NCI-H1417 treated with DMSO at 0.1 percent for 48 hours (cell line): ENCODE measurements at places on chromosomes 16 and 17.
A peak's percentile ranks its signal among the peaks of the same experiment; 100 is the strongest.

DNA sequence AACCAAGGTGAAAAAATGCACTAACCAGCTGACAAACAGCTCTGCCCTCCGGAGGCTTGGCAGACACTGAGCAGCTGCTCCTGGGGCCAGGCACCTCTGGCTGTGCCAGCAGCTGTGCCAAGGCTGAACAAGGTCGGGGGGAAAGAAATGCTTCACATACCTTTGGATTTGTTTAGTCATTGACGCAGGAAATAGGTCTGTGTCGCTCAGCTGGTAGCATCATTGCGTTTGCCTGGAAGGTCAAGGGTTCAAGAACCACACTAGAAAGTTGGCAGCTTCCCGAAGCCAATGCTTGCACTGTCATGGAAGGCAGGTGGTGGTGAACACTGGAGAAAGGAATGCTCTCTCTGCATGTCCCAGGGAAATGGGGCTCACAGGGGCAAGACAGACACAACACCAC is 63.5 kb downstream of the PCTP start:
- no peak for DNase-seq

GRCh38 chr17:74466111-74466827 is at the start of gene CD300A:
TSS of gene CD300A (plus strand) at chr17:74466634. CDS start at chr17:74466704, 70 bp downstream.
- no peak for DNase-seq

DNA sequence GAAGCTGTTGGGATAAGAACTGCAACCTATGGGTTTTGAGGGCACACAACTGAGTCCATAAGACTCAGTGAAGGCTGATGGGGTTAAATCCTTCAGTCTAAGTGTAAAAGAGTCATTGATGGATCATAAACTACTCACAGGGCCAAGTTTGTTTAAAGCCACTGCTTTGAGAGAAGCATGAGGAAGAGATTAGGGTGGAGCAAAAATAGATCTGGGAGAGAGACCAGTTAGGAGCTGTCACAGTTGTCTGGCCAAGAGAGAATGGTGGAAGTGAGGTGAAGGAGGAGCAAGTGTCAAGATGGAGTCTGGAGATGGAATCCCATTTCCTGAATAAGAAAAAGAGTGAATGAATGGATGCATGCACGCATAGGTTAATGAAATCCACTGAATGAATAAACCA is 379.1 kb upstream of the CDH11 start:
- DNase-seq: no peak

GRCh38 chr16:86353148-86353547 is 157.2 kb upstream of the FOXF1 start:
- DNase-seq: no peak

DNA sequence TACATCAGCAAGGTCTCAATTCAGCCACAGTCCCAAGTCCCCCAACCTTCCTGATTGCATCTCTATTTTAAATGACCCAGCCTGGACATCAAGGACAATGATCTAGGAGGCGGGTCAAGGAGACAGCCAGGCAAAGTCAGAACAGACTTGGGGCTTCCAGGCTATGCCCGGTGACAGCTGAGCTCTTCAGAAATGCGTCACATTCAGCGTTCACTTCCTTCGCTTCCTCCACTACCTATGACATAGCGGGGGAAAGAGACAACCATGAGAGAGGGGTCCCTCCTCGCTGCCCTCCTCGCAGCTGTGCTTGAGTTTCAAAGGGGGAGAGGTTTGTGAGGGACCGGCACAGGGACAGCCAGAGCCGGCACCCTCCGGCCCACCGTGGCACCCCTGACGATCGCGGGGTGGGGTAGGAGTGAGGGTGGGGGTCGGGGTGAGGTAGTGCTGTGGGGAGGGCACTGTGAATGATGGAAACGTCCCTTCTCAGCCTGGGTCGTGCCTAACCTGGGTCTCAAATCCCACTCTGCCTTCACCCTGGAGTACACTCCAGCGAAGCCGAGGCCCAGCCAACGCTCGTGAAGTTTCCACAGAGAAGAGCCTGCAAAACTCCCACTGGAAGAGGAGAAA is 12.3 kb upstream of the LGALS3BP start:
- DNase-seq: no peak

DNA sequence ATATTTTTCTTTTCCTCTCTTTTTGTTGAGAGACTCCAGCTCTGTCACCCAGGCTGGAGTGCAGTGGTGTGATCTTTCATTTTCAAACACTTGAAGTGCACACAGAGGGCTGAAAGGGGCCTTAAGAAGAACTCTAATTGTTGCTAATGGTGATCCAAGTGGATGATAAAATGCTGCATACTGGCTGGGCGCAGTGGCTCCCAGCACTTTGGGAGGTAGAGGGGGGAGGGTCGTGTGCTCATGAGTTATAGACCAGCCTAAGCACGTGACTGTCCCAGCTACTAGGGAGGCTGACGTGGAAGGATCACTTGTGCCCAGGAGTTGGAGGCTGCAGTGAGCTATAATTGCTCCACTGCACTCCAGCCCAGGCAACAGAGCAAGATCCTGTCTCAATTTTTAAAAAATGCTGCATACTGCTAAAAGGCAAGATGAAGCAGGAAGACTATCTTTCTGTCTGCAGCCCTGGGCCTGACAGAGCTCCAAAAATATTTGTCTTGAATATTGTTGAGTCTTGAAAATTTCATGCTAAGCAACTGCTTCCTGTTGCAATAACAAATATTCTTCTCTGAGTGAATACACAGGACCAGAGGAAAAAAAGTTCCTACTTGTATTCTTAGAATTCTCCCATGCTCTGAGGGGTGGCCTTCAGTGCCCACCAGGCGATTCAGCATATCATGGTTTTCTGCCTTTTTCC is 63.7 kb upstream of the AKTIP start:
- no peak for DNase-seq

GRCh38 chr17:34726536-34727384 is 147.4 kb downstream of the TMEM132E start:
- DNase-seq: no peak

DNA sequence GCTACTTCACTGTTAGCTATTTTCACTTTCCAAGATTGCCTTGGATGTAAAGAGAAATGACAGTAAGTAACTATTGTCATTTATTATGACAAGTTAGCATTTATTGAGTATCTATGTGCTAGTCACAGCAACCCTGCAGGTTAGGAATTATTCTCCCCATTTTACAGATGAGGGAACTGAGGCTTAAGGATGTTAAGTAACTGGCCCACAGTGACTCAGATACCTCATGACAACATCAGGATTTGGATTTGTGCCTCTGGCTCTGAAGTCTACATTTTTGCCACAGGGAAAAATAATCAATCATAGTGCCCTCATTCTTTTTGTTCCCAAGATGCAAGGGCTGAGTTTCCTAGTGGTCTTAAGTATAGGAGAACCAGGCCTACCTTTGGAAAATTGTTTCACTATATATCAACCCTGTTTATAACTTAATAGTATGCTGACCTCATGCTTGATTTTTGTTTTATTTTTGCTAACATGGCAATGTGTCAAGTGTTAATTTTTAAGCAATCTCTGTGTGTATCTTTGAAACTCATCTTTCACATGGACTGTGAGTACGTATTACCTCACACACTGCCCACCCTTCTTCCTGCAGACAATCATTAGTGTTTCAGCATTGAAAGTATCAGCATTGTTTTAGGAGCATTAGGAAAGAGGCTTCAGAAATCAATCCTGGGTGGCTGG is 105.0 kb downstream of the TANGO6 start:
- DNase-seq: no peak

DNA sequence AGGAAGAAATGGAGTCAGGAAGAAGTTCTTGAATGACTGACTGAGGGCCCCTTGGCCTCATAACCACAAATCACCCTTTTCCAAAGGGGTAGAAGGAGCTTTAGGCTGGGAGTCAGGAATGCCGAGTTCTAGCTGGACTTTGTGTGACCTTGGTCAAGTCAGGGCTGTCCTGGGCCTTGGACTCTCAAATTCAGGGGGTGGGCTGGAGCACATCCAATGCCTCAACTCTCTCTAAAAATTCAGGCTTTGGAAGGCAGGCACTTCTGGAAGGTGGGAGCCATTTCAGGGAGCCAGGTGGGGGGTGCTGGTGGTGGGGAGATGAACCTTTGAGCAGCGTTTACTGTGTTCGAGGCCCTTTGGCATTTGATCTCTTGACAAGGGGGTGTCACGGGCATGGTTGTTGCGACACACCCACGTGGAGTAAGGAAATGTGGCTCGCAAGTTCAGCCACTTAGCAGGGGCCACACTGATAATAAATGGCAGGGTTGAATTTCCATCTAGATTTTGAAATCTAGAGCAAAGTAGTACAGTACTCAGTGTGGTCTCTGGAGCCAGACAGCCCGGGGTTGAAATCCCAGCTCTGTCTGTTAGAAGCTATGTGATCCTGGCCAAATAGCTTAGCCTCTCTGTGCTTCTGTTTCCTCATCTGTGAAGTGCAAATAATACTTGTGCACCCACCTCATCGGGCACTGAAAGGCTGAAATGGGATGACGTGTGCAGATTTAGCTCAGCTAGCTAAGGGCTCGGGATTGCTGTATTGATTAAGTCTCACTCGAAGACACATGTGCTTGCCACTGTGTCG is 47.1 kb upstream of the CIBAR2 start:
- no peak for DNase-seq

- no peak for DNase-seq
These were observed 230.8 kb downstream of the TANC2 start for GRCh38 chr17:63196772-63197335.

DNA sequence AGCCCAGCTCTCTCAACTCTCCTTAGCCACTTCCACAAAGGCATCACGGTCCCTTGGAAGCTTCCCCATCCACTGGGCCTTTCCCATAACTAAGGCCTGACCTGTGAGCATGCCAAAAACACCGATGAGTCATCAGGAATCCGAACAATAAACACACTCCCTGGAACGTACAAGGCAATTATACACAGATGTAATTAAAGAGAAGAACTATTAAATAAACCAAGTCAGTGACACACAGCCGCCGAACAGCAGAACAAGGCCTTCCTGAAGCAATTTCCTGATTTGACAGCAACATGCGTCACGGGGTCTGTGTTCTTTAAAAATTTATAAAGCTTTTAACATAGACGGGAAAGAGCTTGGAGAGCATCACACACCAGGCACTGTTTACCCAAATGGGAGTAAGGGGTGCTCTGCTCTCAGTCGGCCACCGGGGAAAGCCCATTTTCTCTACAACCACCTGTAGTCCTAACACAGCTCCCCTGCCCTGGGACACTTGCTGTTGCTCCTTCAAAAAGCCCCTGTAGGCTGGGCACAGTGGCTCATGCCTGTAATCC is 29.4 kb downstream of the COG7 start:
- DNase-seq: peak; percentile 75

- DNase-seq: no peak
These were observed 6.5 kb upstream of the SDK2 start for GRCh38 chr17:73650617-73651200.

DNA sequence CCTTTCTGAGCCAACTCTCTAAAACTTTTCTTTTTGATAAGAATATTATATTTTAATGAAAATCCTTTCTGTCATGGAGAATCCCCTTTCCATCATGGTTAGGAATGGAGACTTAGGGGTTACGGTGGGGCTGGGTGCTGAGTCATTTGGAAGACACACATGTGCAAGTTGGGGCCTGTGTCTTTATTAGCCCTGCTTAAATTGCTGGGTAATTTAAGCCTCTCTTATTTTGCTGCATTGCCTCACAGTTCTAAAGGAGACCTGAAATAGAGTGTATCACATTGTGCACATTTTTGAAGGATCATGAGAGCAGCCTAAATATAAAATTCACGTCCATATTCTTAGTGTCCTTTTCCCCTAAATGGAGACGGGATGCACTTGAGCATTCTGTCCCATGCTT is 61.8 kb upstream of the RBFOX1 start:
- no peak for DNase-seq

DNA sequence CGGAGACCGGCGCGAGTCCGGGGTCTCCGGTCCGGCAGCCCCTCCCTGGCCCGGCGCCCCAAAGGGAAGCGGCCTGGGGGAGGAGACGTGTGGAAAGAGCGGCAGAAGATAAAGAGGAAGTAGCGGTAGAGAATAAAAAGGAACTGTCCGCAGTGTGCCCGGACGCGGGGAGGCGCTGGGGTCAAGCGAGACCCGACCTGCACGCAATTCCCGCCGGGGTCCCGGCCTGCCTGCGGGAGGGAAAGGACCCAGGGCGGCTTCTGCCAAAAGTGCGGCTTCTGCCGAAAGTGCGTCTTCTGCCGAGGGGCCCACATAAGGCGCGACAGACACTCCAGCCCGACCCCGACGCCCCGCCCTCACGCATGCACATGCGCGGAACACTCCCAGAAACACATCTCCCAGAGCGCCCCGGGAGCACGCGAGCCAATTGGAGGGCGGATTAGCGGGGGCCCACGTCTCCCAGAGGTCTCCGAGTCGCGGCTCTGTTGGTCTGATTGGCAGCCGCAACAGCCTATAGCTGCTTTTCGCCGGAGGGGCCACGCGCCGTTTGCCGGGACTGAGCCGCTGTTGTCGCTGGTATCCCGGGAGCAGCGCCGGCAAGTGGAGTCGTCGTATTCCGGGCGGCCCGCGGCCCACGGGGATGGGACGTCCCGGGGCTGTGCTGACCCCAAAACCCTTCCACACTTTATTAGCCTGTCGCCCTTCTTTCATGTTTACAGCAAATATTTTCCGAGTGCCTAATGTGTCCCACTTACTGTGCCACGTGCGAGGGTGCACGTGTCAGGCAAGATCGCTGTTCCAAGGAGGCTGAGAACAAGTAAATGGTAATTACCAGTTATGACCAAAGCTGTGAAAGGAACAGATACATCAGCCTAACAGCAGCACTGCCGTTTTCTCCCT is 8.0 kb upstream of the MEFV start:
- peak; percentile 81 for DNase-seq

DNA sequence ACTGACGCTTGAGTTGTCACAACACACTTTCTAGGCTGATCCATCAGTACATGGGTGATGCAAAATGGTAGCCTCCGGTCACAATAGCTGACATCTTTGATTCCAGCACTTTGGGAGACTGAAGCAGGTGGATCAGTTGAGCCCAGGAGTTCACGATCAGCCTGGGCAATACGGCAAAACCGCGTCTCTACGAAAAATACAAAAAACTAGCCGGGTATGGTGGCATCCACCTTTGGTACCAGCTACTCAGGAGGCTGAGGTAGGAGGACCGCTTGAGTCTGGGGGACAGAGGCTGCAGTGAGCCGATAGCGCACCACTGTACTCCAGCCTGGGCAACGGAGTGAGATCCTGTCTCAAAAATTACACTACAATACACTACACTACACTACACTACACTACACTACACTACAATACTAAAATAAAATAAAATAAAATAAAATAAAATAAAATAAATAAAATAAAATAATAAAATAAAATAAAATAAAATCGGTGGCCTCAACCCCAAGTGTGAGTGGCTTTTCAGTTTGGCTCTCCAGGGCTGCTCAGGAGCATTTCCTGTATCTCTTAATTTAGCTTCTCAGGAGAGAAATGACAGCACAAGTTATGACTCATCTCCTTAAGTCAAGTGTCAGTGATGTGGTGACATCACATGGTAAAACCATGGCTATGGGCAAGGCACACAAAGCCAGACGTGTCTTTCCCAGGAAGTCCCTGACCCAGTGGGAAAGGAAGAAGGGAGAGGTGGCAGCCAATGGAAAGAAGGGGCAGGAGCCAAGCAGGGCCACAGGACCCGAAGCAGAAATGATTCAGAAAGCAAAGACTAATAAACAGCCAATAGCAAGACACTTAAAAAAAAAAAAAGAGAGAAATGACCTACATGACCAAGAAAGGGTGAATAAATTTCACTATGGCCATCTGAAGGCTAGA is 75.3 kb upstream of the TBC1D3K start:
- no peak for DNase-seq

- DNase-seq: no peak
These were observed 15.9 kb downstream of the MINK1 start for GRCh38 chr17:4849011-4849536.
